Panc1 (cell line): ENCODE measurements at places on chromosomes 5 and 9. TPM values are rescaled to one million over a fixed set of nuclear protein-coding genes. Genes with fewer than 3 reads are reported as not detected.
A peak's percentile ranks its signal among the peaks of the same experiment; 100 is the strongest.

DNA sequence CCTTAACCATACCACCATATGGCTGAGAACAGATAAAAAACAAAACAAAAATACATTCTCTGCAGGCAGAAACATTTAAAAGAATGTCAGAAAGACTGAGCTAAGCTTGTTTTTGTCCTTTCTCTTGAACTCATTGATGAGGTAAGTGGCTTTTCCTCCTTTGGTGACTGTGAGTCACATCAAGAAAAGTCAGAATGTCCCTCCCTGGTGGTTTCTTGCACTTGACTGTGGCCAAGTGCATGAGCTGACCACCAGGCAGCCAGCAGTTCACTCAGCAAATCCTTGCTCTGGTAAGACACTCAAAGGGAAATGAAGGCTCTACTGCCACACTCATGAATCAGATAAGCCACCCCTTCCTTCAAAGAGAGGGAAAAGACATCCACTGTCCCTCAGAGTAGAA, 970.9 kb downstream of the TAF11L14 start:
- no peak for DNase-seq

- DNase-seq = no peak
These were observed 995.8 kb upstream of the ACO1 start for GRCh38 chr9:31388660-31389059.

GRCh38 chr5:170986598-170986997, 124.8 kb downstream of the RANBP17 start:
- no peak for DNase-seq

DNA sequence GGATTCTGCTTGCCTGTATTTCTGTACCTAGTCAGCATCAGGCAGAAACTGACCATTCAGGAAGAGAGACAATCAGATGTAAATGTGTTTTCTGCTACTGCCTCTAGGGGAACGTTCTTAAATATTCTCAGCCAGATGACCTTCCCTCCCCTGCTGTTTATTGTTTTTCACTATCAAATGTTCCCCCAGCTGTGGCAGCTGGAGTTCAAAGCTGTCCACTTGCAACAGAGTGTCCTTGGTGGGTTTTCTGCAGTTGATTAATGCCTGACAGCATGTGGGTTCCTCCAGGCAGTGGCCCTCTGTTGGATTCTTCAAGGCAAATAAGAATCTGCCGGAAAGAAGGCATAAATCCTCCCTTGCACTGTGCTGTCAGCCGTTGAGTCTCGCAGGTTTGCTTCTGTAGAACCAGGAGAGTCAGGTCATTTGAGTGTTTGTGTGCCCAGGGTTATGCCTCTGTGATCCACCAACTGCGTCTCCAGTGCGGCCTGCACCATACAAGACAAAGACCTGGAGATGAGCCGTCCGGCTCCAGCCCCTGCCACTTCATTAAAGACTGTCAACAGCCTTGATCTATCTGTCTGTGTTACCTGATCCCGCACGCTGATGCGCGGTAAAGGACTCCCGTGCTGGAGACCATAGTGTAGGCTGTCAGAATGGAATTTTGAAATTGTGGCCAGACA, 203.4 kb downstream of the GADD45G start:
- no peak for DNase-seq

- DNase-seq = peak; percentile 91
These were observed 1.3 kb upstream of the ITGA2 start for GRCh38 chr5:52987711-52988331.

- DNase-seq = no peak
These were observed 24.7 kb downstream of the ZFR start for GRCh38 chr5:32419791-32420190.

- no peak for DNase-seq
These were observed 5.1 kb downstream of the EEIG1 start for GRCh38 chr9:127975376-127976315.

DNA sequence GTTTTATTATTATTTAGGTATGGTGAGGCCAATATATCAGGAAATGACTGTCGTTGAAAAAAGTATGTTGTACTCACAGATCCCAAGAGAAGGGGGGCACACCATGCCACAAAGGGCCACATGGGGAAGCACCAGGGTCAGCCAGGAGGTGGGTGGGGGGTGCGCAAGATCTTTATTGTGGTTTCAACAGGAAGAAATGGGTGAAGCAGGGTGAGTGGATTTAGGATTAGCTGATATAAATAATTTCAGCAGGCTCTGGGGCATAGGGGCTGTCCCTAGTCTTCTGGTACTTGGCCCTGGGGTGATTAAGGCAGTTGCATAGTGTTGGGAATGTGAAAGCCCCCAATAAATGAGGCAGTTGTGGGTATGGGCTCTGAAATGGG, 8.6 kb downstream of the PDCD1LG2 start:
- no peak for DNase-seq

DNA sequence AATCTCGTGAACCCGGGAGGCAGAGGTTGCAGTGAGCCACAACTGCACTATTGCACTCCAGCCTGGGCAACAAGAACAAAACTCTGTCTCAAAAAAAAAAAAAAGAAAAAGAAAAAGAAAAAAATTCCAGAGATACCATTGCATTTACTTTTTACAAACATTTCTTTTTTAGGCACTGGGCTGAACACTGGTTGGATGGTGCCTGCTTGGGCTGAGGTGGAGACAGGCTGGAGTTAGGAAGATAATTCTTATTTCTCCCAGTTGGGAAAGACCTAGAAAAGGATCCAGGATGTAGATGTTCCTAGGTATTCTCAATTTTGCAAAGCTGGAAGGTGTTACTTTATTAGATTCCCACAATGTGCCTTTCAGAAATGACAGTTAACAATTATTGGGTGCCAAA, 49.9 kb upstream of the JMY start:
- DNase-seq = no peak

DNA sequence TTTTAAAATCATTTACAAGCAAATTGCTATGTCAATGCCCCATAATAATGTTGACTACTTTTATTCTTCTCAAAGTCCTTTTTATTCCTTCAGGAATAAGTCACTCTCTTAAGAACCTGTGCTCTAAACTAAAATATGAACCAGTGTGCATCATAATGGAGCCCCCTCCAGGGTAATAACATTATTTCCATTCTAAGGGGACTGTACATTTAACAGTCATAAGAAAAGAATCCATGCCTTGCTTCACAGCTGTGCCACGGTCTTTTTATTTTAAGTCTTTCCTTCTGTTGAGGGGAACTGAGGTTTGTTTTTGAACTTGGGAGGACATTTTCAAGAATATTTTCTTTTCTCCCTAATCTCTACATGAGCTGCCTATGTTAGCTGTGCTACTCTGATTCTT, 297.6 kb downstream of the MAN2A1 start:
- DNase-seq = no peak

- no peak for DNase-seq
These were observed 39.8 kb downstream of the LAMC3 start for GRCh38 chr9:131048820-131049219.

DNA sequence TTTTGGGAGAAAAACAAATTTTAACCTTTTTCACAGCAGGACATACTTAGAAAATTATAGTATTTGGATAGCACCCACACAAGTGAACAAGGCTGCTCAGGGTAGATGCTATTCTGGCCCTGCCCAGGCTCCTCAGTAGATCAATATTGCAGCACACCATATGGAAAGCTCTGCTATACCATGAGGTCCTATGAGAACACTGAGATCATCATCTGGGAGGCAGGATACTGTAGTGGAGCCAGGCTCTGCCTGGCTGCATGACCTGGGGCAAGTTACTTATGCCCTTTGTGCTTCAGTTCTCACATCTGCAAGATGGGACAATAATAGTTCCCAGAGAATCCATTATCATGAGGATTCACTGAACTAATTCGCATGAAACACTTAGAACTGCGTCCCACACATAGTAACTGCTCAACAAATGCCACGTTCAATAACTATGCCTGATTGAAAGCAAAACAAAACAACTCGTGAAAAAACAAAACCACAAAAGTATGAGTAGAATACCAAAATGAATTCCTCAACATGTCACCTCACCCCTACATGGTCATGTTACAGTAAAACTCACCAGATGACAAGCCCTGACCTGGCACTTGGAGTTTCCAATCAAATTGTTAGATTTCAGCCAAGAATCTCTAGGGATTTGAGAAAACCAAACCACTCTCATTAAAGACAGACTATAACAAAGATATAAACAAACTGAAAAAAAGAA, 31.9 kb downstream of the ARSB start:
- no peak for DNase-seq

DNA sequence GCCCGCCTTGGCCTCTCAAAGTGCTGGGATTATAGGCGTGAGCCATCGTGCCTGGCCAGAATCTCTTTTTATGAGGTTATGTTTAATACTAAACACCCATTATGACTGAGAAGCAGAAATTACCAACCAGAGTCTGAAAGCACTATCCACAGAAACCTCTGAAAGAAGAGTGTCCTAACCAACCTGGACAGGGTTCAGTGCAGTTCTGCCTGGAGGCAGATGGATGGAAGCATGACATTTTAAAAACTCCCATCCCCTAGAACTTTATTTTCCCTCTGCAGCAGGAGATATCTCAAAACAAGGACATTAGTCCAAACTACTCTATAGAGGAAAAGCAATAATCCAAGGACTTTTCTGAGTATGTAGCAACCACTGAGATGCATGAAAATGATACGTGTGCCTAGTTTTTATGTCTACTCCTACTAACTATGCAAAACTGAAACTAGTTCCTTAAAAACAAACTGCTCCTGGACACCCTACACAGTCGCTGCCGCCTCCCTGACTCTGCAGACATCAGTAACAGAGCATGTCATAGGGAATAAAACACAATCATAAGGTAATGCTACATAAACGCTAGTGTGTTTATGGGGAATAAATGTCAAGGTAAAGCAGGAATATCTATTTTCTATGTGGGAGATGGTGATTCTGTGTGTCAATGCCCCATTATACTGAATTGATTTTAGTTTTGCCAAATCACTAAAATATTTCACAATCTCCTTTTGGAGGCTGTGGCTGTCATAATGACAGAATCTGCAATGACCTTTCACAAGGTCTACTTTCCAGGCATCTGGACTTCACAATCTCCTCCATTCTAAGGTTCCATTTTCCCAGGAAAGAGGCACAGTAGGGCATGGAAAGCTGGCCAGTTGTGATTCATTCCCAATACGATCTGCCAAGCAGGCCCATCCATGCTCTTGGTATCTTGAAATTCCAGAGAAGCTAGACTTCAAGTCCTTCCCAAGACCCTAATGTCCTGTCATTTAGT, 122.8 kb downstream of the SIL1 start:
- no peak for DNase-seq

DNA sequence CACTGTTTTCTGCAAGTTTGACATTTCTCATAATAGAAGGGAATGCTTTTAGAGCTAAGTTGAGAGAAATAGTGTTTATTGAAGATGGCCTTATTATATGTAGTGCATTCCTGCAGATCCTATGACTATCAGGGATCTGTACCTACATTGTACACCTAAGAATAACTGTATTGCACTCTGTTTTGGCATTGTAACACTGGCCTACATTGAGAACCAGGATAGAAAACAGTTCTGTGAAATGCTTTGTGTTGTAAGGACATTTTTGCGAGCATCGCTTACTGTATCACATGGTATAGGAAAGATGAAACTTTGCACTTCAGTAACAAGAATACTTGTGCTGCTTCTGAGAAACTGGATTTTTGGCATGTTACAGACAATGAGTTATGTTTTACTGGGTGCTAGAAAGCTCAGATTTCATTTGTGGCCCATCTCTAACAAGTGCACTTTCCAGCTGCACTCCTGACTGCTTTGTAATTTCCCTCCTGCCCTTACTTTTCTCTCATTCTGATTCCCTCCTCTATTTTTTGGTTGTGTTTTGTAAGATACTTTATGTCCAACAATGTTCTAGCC, 30.6 kb downstream of the C9orf85 start:
- no peak for DNase-seq

DNA sequence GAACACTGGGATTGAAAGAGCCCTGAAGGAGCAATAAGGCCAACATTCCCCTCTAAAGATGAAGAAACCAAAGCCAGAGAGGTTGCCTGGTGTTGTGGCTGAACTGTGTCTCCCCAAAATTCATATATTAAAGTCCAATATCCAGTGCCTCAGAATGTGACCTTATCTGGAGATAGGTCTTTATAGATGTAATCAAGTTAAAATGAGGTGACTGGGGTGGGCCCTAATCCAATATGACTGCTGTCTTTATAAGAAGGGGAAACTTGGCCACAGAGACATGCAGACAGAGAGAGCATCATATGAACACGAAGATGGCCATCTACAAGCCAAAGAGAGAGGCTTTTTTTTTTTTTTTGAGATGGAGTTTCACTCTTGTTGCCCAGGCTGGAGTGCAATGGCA, 66.9 kb upstream of the PLPP1 start:
- DNase-seq = no peak

- DNase-seq = no peak
These were observed 47.7 kb downstream of the SH3TC2 start for GRCh38 chr5:149015126-149015525.

DNA sequence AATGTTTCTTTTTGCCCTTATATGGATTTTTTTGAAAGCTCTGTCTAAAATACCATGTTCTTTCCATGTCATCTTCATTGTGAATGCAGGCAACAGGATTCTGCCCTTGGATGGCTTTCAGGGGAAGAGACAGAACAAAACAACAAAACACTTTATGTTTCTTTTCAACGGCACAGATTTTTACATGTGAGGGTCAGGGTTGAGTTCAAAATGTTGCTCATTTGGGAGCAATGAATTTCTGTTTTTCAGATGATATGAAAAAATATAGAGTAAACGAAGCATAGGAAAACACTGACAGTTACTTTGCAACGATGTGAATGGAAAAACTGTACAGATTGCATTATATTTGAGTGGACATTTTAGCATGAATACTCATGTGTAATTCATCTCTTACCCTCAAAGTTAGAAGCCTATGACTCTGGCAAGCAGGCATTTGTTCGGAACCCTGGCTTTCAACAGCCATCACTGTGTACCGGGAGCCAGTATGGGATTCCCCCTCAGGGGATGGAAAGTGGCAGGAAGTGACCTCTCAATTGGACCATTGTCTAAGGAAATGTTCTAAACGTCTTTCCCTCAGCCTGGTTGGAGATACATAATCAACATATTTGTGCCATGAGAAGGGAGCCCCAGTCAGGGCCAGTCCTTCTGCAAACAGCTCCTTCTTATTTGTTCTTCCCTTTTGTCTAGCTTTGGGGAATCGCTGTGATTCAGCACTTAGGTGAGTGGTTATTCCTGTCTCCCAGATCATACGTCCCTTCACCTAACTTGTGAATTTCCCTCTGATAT, 153.9 kb upstream of the MEF2C start:
- no peak for DNase-seq

GRCh38 chr5:103938146-103938695, 375.6 kb upstream of the NUDT12 start:
- no peak for DNase-seq

- DNase-seq = no peak
These were observed 388.5 kb upstream of the CTNND2 start for GRCh38 chr5:12292610-12293204.

The PCDHA2 gene
- not detected for total RNA-seq

The EPB41L4B gene
- 27.8 TPM for total RNA-seq

The OGN gene
- 0.08 TPM for total RNA-seq

The EQTN gene
- total RNA-seq = not detected

The LCN15 gene
- 0.05 TPM for total RNA-seq

The PTGR1 gene
- 46.0 TPM for total RNA-seq

The CRHBP gene
- 0.10 TPM for total RNA-seq

The GNA14 gene
- total RNA-seq = 0.15 TPM

The PDGFRB gene
- 1.8 TPM for total RNA-seq
